Activated CD4-positive, alpha-beta T cell treated with anti-CD3 and anti-CD28 coated beads, Interleukin-2, amount 50 U/mL, for 24 hours (primary cell): ENCODE measurements at places on chromosomes 12 and 14.

- no peak for DNase-seq
Observed at GRCh38 chr12:81270385-81270784, 192.5 kb downstream of the ACSS3 start.

- DNase-seq = no peak
Observed at GRCh38 chr12:117071009-117071408, 28.2 kb downstream of the TESC start.

DNA sequence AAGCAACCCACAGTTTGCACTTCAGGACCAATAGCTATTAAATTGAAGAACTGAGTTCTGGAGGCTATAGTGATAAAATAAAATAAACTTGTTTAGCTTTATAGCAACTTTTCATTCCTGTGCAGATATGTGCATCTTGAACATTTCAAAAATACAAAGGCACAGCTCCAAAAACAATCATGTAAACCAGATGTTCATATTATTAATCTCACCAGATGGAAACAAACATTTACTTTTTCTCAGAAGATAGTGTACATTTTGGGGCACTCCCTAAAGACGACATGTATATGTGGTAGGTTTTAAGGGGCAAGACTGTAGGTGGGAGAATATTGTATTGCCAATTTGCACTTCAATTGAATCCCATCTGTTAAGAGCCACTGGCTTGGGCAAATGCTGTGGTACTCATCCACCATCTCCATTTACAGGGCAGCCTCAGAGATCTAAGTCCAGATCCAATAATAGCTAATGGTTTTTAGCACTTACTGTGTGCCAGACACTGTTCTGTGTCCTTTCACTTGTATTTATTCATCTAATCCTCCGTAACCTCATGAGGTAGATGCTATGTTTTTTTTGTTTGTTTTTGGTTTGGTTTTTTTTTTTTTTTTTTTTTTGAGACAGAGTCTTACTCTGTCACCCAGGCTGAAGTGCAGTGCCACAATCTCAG lies 49.1 kb downstream of the PTGER2 start:
- DNase-seq = no peak

DNA sequence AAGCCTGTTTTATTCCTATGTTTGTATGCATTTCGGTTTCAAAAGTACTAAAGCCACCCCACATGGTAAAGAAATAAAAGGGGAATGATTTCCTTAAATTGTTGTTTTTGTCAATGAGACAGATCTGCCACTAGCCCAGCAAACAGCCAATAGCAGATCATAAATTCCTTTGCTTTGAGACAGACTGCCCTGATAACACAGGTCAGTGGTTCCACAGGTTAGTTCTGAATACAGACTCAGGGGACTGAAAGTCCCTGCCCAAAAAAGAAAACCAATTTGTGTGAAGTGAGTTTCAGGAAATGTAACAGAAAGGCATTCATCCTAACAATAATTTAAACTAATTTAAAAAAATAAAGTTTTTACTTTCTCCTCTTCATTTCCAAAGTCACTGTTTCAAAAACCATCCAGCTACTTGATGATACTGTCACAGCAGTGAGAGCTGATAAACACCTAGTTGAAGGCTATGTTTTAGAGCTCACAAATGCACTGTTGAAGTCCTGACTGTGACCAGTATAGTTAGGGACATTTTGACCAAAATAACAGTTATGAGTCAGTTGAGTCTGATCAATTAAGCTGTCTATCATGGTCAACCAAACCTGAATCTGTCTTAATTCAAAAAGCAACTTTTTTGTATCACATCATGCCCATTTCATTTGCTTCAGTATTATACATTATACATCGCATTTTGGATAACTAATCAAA lies 77.7 kb downstream of the LGR5 start:
- DNase-seq = no peak

DNA sequence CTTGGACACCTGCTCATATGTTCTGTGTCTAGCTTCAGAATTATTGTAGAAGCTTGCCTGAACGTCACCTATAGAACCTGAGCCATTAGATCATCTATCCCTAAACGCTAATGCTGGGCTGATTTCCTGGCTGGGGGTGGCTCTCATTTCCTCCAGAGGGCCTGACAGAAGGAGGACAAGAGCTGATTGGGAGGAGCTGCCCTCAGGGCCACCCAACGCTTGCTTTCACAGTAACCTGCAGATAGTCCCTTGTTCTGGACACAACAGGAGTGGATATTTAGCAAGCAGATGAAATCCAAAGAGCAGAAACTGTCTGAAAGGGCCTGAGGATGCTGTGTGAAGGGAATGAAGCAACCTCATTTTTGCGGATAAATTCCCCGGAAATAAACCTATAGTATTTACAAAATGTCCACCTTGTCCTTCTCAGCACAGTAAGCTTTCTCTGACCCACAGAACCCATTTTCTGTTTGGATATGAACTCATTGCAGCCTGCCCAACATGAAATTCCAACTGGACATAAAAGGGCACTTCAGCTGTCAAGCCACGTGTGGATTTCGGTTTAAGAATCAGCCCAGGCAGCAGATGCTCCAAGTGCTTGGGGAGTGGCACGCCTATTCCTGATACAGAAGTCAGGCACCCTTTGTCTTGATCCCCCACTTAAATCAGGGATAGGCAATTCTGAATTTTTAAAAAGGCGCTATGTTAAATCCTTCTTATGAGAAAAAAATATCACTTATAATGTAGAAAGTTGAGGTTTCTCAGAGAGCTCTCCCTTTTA lies 32.8 kb upstream of the TUBA1C start:
- DNase-seq = no peak

DNA sequence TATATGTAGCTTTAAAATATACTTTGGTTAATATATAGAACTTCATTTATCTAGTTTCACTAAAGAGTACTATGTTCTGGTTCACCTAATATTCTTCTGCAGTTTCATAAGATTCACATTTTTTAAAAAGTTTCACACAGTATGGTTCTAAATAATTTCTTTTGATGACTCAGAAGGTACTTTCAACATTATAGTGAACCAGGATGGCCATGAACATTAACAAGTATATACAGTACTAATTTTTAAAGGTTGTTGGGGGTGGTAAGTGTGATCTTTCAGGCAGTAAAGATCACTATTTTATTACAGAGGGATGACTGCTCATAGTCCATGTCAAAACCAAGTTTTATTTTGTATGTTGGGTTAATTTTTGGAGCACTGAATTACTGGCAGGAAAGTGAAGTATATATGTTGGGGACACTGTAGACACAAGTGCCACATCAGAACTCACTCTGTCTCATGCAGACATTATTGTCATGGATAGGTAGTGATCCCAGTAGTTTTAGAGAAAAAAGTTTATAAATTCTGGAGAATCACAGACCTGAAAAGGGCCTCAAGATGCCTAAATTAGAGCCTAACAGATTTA lies 60.0 kb downstream of the DCAF5 start:
- no peak for DNase-seq
